ENCODE measurements at places on chromosomes 6 and 20. TPM values are rescaled to one million over a fixed set of nuclear protein-coding genes. Genes with fewer than 3 reads are reported as not detected.

NAA20 gene
- total RNA-seq, result 24.7 TPM

- no peak for DNase-seq
- no peaks in the 10 kb centered on the region for H3K4me1 ChIP-seq
- H3K27me3 ChIP-seq, result no peaks in the 10 kb centered on the region
- H3K27ac ChIP-seq, result no peak overlapping the region
- H3K36me3 ChIP-seq, result no peaks in the 10 kb centered on the region
- no peak overlapping the region for H3K4me3 ChIP-seq
Measured at GRCh38 chr6:74632196-74632875, 573.5 kb downstream of the COL12A1 start.

DNA sequence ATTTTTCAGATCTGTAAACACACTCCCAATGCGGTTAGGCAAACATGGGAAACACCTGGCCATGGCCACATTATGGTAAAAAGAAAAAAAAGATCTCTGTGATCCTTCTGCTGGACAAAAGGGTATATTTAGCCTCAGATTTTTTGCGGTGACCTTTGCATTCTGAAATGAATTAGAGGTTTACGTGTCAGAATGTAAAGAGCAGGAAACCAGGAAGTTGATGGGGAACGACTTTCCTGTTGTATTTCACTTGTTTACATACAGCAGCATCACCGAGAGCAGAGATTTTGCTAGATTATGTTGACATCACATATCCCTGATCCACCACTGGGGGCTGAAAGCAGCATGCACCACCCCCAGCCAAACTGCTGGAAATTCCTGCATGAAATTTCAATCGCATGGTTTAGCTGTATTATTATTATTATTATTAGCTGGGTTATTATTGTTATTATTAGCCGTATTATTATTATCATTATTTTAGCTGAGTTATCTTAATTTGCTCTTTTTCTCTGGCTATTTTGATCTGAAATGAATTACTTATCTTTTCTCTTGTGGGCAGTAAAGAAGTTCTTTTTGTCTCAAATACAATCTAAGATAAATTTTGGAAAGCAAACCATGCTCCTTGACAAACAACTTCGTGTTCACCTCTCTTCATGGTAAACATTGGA lies 189.4 kb downstream of the ZFP64 start:
- no peak overlapping the region for H3K4me3 ChIP-seq
- H3K27ac ChIP-seq, result no peak overlapping the region
- no peaks in the 10 kb centered on the region for H3K36me3 ChIP-seq
- DNase-seq, result no peak

GRCh38 chr20:10367693-10367942 lies 66.4 kb downstream of the MKKS start:
- no peak overlapping the region for H3K4me3 ChIP-seq
- no peaks in the 10 kb centered on the region for H3K36me3 ChIP-seq
- no peak for DNase-seq
- no peaks in the 10 kb centered on the region for H3K27me3 ChIP-seq

- H3K27ac ChIP-seq, result no peak overlapping the region
- H3K36me3 ChIP-seq, result no peaks in the 10 kb centered on the region
- DNase-seq, result no peak
- H3K27me3 ChIP-seq, result no peaks in the 10 kb centered on the region
Measured at GRCh38 chr6:141783585-141783984, 349.1 kb upstream of the GJE1 start.

- no peaks in the 10 kb centered on the region for H3K4me1 ChIP-seq
- no peak for DNase-seq
- H3K36me3 ChIP-seq, result no peaks in the 10 kb centered on the region
- H3K4me3 ChIP-seq, result no peak overlapping the region
- H3K27me3 ChIP-seq, result no peaks in the 10 kb centered on the region
Measured at GRCh38 chr20:36717657-36718056, 28.2 kb downstream of the NDRG3 start.

- H3K27ac ChIP-seq, result no peak overlapping the region
- H3K27me3 ChIP-seq, result no peaks in the 10 kb centered on the region
- H3K4me1 ChIP-seq, result no peaks in the 10 kb centered on the region
- no peaks in the 10 kb centered on the region for H3K36me3 ChIP-seq
Measured at GRCh38 chr6:134381959-134382358, 64.0 kb upstream of the SGK1 start.

GRCh38 chr6:137497721-137498463 lies 3.7 kb upstream of the OLIG3 start:
- DNase-seq, result no peak
- no peaks in the 10 kb centered on the region for H3K4me1 ChIP-seq
- no peak overlapping the region for H3K27ac ChIP-seq
- no peaks in the 10 kb centered on the region for H3K27me3 ChIP-seq
- H3K36me3 ChIP-seq, result peaks cover 2% of the 10 kb centered on the region

GRCh38 chr6:15519681-15520080 lies 143.1 kb downstream of the DTNBP1 start:
- no peaks in the 10 kb centered on the region for H3K27me3 ChIP-seq
- H3K36me3 ChIP-seq, result no peaks in the 10 kb centered on the region
- H3K27ac ChIP-seq, result no peak overlapping the region
- H3K4me1 ChIP-seq, result no peaks in the 10 kb centered on the region
- no peak for DNase-seq
- no peak overlapping the region for H3K4me3 ChIP-seq

- no peaks in the 10 kb centered on the region for H3K4me1 ChIP-seq
- no peak overlapping the region for H3K4me3 ChIP-seq
- H3K36me3 ChIP-seq, result no peaks in the 10 kb centered on the region
Measured at GRCh38 chr6:75233092-75233615, 10.4 kb downstream of the COX7A2 start.

GRCh38 chr6:105108631-105109262 lies 71.1 kb downstream of the POPDC3 start:
- no peaks in the 10 kb centered on the region for H3K36me3 ChIP-seq
- no peak overlapping the region for H3K27ac ChIP-seq
- no peak overlapping the region for H3K4me3 ChIP-seq
- no peak for DNase-seq
- H3K4me1 ChIP-seq, result no peaks in the 10 kb centered on the region

- no peaks in the 10 kb centered on the region for H3K27me3 ChIP-seq
- DNase-seq, result no peak
- no peaks in the 10 kb centered on the region for H3K36me3 ChIP-seq
- H3K27ac ChIP-seq, result no peak overlapping the region
- no peak overlapping the region for H3K4me3 ChIP-seq
Measured at GRCh38 chr6:65790666-65791065, 83.6 kb upstream of the EYS start.
